ENCODE measurements at places on chromosomes 6 and 20.

DNA sequence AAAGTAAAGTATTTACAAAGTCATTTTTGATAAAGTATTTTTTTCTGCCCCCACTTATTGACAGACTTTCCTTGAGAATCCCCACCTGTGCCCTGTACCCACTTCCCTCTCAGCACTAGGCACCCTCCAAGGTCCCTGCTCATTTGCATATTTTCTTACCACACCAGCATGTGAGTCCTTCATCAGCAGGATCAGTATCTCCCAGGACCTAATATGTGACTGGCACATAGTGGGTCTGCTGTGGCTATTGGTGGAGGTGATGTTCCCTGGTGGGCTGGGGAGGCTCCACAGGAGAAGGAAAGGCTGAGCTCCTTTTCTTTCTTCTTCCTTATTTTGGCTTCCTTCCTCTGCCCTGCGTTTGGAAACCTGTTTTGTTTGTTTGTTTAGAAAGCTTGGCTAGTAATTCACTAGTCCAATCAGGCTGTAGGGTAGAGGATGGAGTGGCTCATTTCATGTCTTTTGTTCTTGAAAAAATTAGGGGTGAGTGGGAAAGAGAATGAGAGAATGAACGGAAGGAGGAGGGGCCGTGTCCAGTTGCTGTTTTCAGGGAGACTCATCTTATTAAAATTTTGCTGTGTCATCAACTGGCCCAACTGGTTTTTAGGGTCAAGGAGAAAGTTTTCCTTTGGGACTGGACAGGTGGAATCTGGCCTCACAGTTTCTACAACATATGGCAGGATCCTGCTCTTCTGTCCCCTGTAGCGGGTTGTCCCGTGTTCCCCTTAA, 2.8 kb upstream of the RNF24 start:
- DNase-seq, result no peak

DNA sequence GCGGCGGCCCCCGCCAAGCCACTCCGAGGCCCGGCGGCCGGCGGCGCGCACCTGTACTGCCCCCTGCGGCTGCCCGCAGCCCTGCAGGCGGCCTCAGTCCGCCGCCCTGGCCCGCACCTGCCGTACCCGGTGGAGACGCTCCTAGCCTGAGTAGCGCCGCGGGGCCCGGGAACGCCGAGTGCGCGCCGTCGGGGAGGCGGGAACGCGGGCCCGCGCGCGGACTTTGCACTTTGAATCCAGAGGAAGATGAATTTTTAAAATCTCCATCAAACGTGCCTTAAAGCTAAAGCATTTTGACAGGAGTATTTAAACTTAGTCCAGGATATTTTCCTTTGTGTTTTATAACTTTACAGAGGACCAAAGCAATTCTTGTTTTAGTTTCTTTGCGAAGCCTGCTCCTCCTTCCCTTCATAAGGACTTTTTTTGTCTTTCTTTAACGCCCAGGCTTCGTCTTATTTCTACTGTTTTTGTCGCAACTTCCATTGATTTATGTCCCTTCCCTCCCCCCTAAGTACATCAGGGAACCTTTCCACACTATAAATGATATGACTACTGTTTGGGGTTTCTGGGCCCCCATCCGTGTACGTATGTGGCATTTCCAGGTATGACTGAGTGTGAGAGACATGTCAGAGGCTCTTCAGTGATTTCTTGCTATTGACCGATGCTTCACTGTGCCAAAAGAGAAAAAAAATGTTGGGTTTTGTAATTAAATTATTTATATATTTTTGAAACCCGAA, 2.0 kb downstream of the FOXQ1 start:
- peak; percentile 50 for DNase-seq

DNA sequence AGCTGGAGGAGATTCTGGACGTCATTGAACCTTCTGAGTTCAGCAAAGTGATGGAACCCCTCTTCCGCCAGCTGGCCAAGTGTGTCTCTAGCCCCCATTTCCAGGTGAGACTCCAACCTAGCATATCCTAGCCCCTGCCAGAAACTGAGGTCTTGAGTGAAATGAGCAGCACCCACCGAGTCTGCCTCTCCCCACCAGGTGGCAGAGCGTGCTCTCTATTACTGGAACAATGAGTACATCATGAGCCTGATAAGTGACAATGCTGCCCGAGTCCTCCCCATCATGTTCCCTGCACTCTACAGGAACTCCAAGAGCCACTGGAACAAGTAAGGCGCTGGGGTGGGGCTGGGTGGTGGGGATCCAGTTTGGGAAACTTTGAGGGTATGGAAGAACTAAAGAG, 4.6 kb downstream of the MEA1 start:
- peak; percentile 25 for DNase-seq

DNA sequence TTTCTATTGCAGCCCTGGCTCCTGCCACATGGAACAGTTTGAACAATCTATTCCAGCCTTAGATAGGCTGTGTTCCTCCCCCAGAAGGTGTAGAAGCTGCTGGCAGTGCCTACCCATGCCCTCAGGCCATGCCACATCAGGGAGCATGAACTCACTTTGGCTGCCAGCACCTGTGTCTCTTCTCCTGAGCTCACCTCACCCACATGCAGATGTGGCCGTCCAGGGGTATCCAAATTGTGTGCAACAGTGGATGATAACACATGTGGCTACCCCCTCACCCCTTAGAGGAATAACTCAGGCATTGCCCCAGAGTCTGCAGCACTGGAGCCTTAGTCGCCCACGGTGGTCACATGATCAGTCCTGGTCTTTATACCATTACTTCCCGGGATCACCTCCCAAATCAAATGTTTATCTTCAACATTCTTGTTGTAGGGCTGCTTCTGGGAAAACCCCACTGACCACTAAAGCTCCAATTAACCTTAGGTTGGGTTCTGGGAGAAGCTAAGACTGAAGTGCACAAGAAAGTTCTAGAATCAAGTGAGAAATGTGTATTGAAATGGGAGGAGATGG, 110.4 kb downstream of the BANF2 start:
- no peak for DNase-seq
